ENCODE measurements at places on chromosomes 7 and 10.
A peak's percentile ranks its signal among the peaks of the same experiment; 100 is the strongest.

GRCh38 chr10:50919010-50919409 lies 33.6 kb upstream of the A1CF start:
- no peak for DNase-seq

DNA sequence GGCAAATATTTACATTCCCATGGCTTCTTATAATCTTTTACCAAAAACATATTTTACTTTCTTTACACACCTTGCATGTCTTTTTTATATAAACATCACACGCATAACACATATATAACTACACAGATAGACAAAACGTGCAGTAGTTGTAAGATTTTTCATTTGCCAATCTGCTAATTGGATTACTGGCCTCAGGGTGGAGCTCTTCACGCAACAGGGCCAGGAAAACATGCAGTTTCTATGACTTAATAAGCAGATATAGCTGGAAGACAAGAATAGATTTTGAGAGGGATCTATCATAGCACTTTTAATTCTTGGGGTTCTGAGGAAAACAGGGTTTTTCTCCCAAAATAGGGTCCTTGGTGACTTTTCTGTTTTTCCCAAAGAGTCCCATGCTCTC lies 12.7 kb downstream of the ACADSB start:
- no peak for DNase-seq

GRCh38 chr10:34323192-34323591 lies 491.9 kb downstream of the PARD3 start:
- no peak for DNase-seq

- DNase-seq: no peak
These were observed 265.0 kb upstream of the TCERG1L start for GRCh38 chr10:131576341-131577177.

- DNase-seq: peak; percentile 84
These were observed 39.2 kb downstream of the ENO4 start for GRCh38 chr10:116888380-116889055.

DNA sequence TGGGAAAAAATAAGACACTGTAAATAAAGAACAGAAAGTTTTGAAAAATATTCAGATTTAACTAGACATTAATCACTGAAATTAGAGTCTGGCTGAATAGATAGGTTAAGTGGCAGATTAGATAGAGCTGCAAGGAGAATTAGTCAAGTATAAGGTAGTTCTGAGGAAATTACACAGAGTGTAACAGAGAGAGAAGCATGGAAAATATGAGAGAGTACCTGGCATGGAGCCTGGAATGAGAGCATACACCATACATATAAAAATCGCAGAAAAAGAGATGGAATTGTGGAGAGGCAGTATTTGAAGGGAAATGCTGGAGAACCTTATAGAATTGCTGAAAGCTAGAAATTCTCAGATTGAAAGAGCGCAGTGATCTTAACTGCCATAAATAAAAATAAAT lies 46.9 kb downstream of the ZNRF2 start:
- DNase-seq: no peak

- DNase-seq: no peak
These were observed 46.7 kb downstream of the FAM53B start for GRCh38 chr10:124697443-124697836.

GRCh38 chr7:140440593-140440992 lies 36.7 kb downstream of the RAB19 start:
- DNase-seq: no peak

- no peak for DNase-seq
These were observed 1015.2 kb upstream of the PHF14 start for GRCh38 chr7:9958486-9958885.

GRCh38 chr10:88162852-88163251 lies 299.4 kb downstream of the PTEN start:
- DNase-seq: no peak

DNA sequence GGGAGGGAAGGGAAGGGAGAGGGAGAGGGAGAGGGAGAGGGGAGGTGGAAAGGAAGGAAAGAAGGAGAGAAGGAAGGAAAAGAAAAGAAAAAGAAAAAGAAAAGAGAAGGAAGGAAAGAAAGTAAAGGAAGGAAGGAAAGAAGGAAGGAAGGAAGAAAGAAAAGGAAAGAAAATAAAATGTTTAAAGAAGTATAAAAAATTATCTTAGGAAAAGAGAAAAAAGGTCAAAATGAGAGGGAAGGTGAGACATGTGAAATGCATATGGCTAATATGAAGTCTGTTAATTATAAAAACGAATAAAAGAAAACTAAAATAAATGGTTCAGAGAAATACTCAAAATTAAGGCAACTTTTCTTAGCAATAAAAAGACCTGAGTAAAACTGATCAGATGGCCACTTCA lies 46.1 kb upstream of the ANLN start:
- DNase-seq: no peak

DNA sequence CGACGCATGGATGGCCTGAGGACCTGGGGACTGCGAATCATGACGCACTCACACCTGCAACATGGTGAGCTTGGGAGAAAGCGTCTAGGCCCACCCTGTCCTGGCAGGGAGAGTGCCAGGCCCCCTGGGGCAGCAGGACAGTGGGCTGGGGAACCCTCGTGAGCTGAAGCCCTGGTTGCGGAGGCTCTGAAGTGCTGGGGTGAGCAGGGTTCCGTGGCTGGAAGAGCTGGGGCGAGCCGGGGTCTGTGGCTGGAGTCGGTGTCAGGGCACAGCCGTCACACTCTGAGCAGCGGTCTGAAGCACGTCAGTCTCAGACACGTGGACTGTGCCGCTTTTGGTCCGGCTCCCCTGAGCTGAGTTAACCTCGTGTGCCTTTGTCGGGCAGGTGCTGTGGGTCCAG lies 4.7 kb downstream of the SUN1 start:
- DNase-seq: no peak

GRCh38 chr10:32943395-32943794 lies 14.6 kb downstream of the ITGB1 start:
- no peak for DNase-seq

GRCh38 chr7:45435131-45435530 lies 139.0 kb upstream of the ADCY1 start:
- no peak for DNase-seq

DNA sequence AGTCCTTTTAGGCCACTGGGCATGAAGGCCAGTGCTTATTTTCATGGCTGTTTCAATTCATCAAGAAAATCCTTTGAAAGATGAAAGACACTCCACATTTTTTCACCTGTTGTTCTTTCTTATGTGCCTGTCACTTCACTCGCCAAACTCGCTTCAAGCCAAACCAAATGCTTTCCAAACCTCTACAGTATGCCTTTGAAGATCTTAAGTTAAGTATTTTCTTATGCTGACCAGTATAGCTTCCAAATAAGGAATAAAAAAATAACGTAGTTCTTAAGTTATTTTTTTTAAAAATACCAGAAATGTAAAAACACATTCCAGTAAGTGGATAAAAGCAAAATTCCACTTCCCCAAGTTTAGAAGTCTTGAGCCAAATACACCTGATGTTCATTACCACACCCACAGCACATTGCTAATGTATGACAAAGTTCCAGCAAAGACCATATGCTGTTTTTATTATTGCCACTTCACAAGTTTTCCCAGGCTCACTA lies 186.1 kb downstream of the MTERF1 start:
- DNase-seq: no peak

GRCh38 chr7:42883950-42884349 lies 27.9 kb downstream of the C7orf25 start:
- peak; percentile 67 for DNase-seq

- DNase-seq: no peak
These were observed 132.6 kb upstream of the NAMPT start for GRCh38 chr7:106417273-106417902.

DNA sequence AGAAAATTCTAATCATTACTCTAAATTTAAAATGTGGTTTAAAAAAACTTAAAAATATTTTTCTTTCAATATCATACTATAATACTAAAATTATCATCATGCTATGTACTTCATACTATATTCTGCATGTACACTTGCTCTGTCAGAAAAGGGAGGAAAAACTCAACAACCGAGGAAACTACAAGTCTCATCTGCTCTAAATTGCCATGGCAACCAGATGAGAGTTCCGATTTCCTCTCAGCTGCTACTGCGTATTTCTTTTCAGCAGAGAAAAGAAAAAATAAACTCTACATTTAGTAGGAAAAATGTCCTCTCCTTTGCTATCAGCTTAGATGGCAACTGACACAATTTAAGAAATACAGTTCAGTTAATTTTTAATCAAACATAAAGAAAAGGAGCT lies 178.9 kb downstream of the SRPK2 start:
- no peak for DNase-seq

DNA sequence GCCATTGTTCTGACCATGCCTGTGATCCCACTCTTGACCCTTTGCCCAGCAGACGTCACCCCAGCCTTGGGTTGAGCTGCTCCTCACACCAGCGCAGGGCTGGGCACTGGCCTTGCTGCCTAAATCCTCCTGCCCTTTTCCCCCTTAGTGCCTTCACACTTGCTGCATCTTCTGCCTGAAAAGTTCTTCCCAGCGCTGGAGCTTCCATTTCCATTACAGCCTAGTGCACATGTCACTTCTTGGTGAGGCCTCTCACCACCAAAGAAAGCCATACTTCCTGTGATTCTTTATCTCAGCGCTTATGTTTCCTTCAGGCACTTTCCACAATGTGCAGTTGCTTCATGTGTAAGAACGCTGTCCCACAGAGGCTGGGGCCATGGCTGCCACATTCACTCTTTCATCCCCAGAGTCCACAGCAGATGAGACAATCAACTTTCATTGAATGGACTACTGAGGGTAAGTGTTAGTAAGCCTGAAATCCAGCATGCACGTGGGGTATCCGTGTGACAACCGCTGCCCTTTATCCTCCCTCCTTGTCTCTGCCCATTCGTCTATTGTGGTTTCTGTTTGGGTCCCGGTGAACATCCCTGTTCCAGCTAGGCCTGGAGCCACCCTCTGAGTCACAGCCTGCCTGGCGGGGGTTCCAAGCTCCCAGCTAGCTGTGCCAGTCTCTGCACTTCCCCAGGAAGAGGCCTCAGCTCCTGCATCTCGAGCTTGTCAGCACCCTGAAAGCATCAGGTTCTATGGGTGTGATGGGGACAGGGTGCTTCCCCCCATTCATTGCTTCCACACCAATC lies 37.3 kb downstream of the ADRA2A start:
- no peak for DNase-seq

DNA sequence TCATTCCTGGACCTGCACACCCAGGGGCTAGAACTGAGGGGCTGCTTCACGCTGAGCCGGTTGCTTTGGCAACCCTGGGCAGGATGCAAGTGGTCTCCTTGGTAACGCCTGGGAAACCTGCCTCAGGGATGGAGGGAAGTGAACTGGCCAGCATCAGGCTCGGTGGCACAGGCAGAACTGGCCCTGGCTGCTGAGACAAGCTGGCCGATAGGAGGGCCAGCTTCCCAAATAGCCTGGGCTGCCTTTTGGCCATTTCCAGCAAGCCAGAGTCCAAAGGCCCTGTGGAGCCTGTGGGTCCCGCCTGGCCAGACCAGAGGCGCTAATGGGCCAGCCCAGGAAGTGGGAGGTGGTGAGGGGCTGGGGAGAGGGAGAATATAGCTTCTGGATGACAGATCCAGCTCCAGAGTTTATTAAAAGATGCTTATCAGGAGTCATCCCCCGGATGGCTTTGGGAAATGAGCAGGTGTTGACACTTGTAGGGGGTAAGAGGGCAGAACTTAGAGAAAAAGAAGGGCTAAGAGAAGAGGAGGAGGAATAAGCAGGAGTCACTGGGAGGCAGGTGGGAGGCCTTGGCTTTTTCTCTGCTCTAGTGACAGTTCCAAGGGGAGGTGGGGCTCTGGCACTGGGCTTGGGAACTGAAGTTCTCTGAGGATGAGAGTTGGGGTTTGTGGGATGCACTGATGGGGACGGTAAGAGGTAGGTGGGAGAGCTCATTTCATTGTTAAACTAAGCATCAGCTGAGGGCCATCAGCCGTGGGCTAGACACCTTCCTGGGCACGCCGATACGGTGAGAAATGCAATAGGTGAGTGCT lies 9.6 kb downstream of the NEURL1 start:
- DNase-seq: no peak

GRCh38 chr10:96257944-96258343 lies 13.4 kb downstream of the BLNK start:
- no peak for DNase-seq

GRCh38 chr10:22259280-22259679 lies 41.5 kb upstream of the EBLN1 start:
- no peak for DNase-seq

- no peak for DNase-seq
These were observed 9.5 kb downstream of the GLI3 start for GRCh38 chr7:42227541-42227935.

DNA sequence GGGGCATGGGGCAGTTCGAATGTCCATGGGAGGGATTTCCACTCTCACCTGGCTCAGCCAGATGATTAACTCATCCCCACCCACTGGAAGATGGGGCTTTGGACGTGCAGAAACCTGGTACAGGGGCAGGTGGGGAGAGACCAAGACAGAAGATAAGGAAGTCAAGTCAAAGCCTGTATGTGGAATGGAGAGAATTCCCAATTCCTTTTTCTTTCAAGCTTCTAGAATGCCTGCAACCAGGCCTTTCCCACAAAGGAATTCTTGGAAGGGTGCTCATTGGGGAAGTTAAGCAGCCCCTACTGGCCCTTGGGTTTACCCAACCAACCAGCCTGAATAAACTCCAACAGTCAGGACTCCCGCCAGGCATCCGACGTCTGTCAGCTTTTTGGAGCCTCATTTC lies 39.1 kb downstream of the CCM2 start:
- no peak for DNase-seq

DNA sequence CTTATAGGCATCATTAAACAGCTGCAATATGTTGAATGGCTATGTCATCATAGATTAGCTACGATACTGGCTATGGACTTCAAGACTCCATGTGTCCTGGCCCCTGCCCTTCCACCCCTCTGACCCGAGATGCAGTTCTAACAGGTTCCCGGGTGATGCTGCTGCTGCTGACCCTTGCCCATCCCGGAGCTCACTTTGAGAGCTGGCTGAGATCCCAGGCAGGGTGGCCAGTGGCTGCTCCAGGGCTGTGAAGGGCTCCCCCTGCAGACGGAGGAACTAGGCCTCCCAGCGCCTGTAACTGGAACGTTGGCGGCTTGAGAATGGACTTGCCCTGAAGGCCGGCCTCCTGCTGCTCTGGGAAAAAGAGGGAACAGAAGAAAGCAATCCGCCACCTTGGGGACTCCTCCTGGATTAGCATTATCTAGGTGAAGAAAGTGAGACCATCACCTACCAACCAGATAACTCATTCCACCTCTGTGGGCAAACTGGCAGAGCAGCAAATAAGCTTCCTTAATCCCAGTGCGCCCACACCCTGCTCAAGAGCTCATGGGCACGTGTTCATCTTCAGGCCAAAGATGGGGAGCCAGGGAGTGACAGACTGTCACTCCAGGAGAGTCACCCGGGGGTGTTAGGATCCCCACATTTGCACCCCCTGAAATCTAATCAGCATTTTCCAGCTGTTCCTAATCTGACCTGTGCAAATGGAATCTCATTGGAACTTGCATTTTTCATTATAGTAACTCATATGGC lies 56.8 kb downstream of the PARP12 start:
- DNase-seq: no peak

- DNase-seq: no peak
These were observed 729.9 kb downstream of the ZWINT start for GRCh38 chr10:55631071-55631654.

All from epithelial cell of proximal tubule (primary cell).